ENCODE measurements at places on chromosomes 12 and 14.

DNA sequence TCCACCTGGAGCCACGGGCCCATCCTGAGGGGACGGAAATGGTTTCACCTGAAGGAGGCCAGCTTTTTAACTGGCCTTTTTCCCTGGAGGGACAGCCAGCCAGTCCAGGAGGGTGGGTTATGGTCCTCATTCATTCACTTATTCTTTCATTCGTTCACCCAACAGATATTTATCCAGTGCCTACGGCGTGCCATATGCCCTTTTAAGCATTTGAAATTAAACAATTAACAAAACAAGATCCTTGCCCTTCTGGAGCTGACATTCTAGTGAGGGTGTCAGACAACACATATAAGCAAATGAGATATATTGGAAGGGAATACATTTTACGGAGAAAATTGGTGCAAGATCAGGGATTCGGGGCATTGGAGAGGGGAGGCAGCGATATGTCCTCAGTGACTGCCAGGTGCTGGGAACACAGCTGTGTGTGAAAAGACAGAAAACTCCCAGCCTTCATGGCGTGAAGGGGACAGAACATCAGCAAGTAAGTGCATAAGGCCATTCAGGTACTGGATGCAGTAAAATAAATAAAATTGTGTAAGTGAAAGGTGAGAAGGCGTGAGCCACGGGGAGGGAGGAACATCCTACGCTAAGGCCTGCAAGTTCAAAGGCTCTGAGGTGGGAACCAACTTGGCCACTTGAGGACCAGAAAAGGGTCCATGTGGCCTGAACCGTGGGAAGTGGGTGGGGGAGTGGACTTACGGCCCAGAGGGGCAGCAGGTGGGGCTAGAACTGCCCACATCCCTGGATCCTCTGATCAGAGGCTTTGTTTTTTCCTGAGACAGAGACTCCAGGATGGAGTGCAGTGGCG lies 684 bp upstream of the ABCB9 start:
- DNase-seq = no peak

DNA sequence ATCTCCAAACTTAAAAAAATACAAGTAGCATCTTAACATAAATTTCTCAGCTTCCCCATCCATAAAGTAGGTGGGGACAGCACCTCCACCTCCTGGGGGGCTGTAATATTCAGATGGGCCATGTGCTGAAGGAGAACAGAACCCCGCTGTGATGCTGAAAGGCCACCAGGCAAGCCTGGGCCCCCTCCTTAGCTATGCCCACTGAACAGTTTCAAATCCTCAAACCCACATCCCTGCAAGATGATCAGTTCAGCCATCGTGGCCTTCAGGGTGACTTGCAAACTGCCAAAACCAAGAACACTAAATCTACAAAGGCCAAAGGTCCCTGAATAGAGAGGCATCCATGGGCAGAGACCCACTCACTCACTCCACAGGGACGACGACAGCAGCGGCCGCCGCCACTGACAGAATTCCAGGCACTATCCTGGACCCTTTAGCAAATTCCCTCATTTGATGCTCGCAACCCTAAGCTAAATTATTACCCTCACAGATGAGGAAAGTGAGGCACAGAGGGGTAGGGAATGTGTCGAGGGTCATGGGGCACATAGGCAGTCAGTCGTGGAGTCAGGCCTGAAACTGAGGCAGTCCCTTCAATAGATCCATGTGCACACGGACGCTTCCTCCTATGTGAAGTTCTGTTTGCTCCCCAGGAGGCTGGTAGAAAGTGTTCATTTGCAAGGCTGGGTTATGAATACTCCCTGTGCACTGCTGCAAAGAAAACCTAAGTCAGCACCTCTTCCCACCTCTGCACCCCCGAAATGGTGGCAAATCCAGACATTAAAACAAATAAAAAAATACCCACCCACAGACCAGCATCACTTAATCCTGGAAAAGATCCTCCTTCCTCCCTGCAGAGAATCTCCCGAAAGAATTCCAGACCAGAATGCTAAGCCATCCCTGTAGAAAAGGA lies 5.9 kb downstream of the ITPK1 start:
- DNase-seq = no peak

DNA sequence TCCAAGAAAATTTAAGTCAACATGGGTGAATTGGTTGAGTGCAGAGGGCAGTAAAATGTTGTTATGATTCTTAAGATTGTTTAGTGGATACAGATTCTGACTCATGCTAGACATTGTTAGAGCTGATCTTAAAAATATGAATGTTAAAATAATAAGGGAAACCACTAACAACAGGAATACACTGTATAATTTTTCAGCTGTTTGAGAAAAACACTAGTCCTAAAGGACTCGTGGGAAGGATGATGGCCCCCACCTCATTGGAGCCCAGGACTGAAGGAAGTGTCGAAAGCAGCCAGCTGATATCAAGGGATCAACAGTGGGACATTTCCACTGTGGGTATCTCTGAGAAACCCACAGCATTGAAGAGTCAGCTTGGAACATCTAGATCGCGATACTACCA lies 82.9 kb upstream of the SCAF11 start:
- DNase-seq = no peak

GRCh38 chr12:56001487-56002100 lies 4.5 kb downstream of the SUOX start:
- DNase-seq = no peak

DNA sequence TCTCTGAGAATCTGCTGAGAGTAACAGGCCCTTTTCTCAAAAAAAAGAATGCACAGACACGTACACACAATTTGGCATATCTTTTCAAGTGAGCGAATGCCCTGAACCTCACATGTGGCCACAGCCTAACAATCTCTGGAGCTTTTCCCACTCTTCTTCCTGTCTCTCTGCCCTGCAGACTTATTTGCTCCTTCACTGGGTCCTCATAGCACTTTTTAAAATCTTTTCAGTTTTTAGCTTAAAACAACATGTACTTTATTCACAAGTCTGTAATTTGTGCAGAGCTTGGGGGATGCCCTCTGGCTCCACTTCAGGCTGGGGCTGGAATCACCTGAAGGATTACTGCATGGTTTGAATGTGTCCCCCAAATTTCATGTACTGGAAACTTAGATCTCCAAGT lies 9.0 kb downstream of the MAP1LC3B2 start:
- DNase-seq = no peak

DNA sequence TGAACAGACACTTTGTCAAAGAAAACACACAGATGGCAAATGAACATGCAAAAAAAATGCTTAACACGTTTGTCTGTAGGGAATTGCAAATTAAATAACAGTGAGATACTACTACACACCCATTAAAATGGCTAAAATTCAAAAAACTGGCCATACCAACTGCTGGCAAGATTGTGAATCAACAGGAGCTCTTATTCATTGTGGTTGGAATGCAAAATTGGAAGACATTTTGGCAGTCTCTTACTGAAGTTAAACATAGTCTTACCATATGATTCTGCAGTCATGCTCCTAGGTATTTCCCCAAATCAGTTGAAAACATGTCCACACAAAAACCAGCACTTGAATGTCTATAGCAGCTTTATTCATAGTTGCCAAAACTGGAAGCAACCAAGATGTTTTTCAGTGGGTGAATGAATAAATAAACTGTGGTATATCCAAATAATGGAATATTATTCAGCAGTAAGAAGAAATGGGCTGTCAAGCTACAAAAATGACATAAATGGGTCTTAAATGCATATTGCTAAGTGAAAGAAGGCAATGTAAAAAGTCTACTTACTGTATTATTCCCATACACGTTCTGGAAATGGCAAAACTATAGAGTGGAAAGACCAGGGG lies 91.4 kb downstream of the PLEKHA5 start:
- no peak for DNase-seq

DNA sequence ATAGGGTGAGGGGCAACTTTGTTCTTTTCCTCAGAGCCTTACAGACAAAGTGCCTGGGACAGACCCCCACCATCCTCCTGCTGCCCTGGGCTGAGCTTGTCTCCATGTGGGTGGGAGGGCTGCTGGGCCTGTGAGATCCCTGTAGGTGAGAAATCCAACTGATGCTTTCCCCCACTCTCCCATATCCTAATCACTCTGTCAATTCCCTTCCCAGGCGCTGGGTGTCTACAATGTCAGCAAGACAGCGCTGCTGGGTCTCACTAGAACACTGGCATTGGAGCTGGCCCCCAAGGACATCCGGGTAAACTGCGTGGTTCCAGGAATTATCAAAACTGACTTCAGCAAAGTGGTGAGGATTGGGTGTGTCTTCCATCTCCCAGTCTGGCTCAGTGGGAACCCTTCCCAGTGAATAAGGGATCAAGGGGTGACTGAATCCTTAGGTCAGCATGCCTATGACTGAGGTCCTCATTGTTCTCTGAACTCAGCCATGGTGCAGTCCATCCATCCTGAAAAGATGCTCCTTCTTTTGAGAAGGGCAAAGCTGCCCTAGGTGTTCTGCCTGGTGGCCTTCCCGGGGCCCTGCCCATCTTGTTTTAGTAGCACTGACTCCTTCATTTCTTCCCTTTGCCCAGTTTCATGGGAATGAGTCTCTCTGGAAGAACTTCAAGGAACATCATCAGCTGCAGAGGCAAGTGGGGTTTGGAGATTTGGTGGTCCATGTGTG lies 8.2 kb downstream of the DHRS2 start:
- no peak for DNase-seq

- no peak for DNase-seq
Observed at GRCh38 chr12:68831751-68832503, 23.9 kb downstream of the MDM2 start.

DNA sequence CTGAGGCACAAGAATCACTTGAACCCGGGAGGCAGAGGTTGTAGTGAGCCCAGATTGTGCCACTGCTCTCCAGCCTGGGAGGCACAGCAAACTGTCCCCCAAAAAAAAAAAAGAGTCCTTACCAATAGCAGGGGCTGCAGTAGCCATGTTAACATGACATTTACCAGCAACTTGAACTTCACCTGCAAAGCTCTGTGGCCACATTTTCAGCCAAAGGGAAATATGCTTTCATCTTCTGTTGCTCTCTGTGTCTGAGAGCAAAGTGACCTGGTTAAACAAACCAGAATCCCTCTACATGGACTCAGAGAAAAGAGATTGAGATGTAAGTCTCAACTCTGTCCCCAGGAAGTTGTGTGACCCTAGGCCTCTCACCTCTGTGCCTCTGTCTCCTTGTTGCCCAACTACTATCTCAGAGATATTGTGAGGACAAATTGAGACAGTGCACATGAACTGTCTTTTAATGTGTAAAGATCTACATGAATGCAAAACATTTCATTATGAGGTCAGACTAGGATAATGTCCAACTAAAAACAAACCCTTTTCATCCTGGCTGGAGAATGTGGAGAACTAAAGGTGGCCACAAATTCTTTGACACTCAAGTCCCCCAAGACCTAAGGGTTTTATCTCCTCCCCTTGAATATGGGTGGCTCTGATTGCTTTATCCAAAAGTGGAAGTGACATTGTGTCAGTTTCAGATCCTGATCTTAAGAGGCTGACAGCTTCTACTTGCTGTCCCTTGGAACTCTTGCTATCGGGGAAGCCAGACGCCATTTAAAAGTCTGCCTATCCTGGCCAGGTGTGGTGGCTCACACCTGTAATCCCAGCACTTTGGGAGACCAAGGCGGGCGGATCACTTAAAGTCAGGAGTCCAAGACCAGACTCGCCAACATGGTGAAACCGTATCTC lies 24.7 kb upstream of the P2RX4 start:
- DNase-seq = no peak

DNA sequence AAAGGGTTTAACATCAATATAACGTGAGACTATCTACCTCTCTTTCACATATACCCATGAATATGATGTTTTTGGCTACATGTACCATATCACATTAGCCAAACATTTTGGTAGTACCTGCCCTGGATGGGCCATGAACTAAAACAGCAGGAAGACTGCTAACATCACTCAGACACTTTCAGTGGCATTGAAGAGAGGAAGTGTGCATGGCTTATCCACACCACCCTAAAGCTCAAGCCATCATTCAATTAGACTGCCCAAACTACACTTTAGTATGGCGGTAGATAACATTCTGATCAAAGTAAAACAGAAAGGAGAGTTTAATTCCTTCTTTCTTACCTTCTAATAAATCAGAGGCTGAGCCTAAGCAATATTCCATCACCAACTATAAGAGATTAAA lies 103.0 kb downstream of the PEBP1 start:
- no peak for DNase-seq

- DNase-seq = no peak
Observed at GRCh38 chr14:72430457-72430856, 463.4 kb downstream of the DPF3 start.

GRCh38 chr12:49296034-49296835 lies 1.3 kb downstream of the PRPH start:
- DNase-seq = no peak

GRCh38 chr14:54556535-54556934 lies 10.4 kb upstream of the SAMD4A start:
- DNase-seq = no peak

- no peak for DNase-seq
Observed at GRCh38 chr12:81633127-81633526, 126.0 kb downstream of the PPFIA2 start.

DNA sequence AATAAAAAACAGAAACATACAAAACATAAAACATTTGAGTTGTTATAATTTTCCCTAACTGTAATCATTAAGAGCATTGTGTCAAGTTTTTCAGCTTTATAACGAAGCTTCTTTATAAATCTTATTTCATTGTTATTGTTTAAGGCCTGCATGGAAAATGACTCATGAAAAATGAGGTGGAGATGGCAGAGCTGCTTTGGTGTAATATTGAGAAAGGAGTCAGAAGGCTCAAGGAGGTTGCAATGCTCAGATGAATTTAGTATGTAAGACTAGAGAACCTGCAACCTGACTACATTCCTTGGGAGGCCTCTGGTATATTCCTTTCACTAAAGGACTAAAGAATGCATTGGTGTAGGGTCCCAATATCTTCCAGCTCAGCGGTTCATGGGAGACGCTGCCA lies 61.5 kb downstream of the TMEM30B start:
- no peak for DNase-seq

GRCh38 chr12:56267443-56268071 lies 815 bp downstream of the COQ10A start:
- DNase-seq = no peak

DNA sequence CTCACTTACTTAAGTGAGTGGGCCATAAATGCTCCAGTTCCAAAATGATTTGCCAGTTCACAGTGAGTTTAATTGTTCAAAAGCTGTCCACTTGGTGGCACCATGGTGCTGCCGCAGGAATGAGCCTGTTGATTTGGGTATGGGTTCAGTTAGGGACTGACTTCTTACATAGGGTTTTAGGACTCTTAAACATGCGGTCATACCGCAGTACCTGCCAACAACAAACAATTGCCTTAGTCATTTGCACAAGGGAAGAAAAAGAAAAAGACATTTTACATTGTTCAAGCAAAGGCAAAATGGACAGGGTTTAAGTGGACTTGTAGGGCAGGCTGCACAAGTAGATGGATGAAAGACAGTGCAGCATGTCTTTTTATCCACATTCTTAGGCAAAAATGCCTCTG lies 80.0 kb upstream of the DBX2 start:
- no peak for DNase-seq

DNA sequence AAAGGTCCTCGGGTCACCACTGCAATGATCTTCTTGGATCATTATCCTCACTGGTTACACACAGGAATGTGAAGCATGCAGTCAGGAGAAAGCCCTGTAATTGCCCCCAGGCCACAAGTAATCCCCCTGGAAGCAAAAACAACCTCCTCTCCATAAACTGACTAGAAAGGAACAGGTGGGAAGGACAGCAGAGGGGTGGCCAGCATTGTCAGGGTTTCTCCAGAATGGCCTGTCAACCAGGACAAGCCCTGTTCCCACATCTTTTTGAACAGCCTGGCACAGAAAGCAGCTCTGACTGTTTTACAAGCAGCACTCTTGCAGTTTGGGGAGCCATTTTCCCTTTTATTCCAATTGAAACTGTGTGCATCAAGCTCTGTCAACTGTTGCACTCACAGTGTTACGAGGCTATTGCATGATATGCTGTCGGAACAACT lies 36.1 kb downstream of the TMCC3 start:
- no peak for DNase-seq

Data from GOT3 (cell line).